Activated CD4-positive, alpha-beta memory T cell treated with anti-CD3 and anti-CD28 coated beads for 36 hours (primary cell): ENCODE measurements at places on chromosomes 16 and 17.

DNA sequence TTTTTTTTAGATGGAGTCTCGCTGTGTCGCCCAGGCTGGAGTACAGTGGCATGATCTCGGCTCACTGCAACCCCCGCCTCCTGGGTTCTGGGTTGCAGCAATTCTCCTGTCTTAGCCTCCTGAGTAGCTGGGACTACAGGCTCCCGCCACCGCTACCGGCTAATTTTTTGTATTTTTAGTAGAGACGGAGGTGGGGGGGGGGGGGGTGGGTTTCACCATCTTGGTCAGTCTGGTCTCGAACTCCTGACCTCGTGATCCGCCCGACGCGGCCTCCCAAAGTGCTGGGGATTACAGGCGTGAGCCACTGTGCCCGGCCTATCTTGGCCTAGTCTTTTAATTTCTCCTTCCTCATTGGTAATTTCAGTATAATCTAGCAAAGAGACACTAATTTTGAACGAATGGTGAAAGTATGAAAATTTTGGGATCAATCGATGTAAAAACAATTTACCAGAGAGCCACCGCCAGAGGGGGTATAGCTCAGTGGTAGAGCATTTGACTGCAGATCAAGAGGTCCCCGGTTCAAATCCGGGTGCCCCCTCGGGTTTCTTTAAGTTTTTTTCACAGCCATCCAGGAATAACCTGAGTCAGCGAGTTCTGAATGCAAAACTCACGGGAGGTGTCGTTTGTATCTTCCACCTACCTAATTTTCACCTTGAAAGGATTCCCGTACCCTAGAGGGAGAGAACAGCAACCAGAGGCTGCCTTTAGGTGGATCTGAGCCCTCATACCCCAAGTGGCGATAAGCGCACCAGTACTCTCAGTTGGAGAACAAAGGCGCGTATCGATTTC is 2.5 kb upstream of the LASP1 start:
- peak overlapping the region; percentile 96 for H3K27ac ChIP-seq
- H3K4me1 ChIP-seq: peaks cover 28% of the 10 kb centered on the region
- H3K27me3 ChIP-seq: peaks cover 2% of the 10 kb centered on the region
- DNase-seq: peak; percentile 77
- H3K36me3 ChIP-seq: peaks cover 17% of the 10 kb centered on the region
- H3K4me3 ChIP-seq: peak overlapping the region; percentile 87

GRCh38 chr17:80987941-80988461 is 3.6 kb upstream of the CHMP6 start:
- no peak overlapping the region for H3K4me3 ChIP-seq
- H3K36me3 ChIP-seq: no peaks in the 10 kb centered on the region
- DNase-seq: no peak

DNA sequence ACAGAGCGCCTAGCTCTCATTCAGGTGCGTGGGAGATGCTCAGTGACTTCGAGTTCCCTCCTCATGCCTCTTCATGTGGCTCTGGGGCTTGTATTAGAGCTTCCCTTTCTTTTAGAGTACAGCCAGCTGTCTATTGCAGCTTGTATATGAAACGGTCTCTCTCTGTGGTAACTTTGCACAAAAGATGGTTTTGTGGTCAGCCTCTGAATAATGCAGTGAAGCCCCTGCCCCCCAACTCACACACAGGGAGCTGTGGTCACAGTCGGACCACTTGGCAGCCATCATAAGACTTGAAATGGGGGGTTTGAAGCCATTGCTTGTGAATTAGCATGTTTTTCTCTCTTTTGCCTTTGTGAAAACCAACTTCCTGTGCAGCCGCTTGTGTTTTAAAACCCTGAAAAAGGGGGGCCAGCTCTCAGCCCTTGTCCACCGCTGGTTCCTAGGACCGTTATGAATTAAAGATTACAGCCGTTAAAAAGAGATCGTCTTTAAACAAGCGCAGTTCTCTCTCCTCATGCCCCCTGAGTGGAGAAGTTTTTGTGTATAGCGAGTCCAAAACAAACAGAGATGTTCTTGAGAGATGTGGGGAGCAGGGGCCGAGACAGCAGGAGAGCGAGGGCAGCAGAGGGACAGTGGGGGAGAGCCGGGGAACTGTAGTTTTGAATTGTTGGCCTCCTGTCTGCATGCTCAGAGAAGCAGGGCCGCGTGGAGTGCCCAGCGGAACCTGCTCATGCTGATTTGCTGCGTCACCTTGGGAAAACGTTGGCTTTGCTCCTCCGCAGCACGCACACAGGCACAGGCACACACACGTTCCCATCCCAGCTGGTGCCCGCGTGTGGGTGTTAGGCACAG is 199.0 kb downstream of the MSI2 start:
- peaks cover 78% of the 10 kb centered on the region for H3K4me1 ChIP-seq
- DNase-seq: peak; percentile 53
- peaks cover 8% of the 10 kb centered on the region for H3K36me3 ChIP-seq
- peak overlapping the region; percentile 82 for H3K27ac ChIP-seq
- no peak overlapping the region for H3K4me3 ChIP-seq

- no peaks in the 10 kb centered on the region for H3K4me1 ChIP-seq
- no peak for DNase-seq
These were observed 4.6 kb upstream of the KCNJ12 start for GRCh38 chr17:21371511-21372081.
